Non-pigmented ciliary epithelial cell (primary cell): ENCODE measurements at places on chromosomes 2 and 18.

DNA sequence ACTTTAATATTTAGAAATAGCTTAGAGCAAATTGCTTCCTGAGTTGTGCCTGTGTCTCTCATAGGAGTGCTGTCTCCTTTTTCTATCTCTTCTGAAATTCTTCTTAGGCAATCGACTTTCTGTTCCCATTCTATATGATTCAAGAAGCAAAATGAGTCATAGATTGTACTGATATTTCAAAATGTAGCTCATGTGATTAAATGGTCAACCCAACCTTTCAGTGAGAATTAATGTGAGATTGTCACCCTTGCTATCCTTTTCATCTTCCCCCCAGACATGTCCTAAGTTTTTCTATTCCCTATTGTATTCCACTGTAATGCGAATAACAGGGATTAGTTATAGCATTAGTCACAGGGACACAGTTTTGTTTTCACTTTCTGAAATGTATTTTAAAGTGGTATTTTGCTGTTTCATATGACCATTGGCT is 413.6 kb downstream of the THSD7B start:
- no peak for DNase-seq

GRCh38 chr2:12881952-12882351 is 165.2 kb downstream of the TRIB2 start:
- DNase-seq, result no peak

- DNase-seq, result no peak
These were observed 37.9 kb upstream of the GPC1 start for GRCh38 chr2:240397542-240397916.

GRCh38 chr2:48574353-48575287 is 43.0 kb upstream of the GTF2A1L start:
- no peak for DNase-seq

GRCh38 chr2:143085125-143085784 is 44.0 kb upstream of the ARHGAP15 start:
- DNase-seq, result no peak

DNA sequence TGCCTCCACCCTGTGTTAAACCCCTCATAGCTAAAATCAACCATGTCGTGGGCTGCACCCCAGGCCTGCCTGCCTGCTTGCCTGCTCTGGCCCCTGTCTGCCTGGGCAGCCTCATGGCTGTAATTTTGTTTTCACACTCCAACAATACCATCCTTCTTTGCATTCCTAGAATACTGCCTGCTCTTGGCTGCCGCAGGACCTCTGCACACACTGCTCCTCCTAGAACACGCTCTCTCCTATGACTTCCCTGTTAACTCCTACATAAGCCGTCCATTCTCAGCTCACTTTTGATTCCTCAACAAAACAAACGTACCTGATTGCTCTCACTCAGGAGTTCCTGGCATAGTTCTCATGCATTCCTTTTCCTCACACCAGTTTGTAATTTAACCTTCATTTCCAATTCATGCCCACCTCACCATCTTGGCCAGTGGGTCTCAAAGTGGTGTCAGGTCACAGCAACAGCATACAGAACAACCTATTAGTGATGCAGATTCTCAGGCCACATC is 2.5 kb downstream of the UXS1 start:
- no peak for DNase-seq

DNA sequence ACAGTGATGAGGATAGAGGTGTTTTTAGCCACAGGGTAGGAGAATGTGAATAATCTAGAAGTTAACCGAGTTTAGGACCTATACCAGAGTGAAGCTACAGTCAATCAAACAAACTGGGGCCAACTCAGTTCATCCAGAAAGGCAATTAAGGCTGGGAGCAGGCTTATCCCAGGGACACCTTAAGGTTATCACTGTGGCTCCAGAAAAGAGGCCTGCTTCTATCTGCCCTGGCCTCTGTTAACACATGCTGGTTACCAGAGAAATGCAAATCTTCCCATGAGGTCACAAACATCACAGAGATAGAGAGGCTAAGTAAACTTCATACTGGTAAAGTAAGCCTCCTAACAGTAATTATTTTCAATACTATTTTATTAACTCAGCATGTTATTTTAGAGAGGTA is 93.2 kb upstream of the GRB14 start:
- no peak for DNase-seq

- no peak for DNase-seq
These were observed 406.2 kb upstream of the CWC22 start for GRCh38 chr2:180413336-180413735.
